ENCODE measurements at places on chromosomes 12 and 14.

DNA sequence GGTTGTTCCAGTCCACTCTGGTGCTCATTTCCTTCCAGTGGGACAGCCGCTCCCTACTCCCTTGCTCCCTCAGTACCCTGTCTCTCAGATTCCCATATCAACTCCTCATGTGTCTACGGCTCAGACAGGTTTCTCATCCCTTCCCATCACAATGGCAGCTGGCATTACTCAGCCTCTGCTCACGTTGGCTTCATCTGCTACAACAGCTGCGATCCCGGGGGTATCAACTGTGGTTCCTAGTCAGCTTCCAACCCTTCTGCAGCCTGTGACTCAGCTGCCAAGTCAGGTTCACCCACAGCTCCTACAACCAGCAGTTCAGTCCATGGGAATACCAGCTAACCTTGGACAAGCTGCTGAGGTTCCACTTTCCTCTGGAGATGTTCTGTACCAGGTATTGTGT is 69.9 kb downstream of the RAD52 start:
- DNase-seq: no peak

- no peak for DNase-seq
Measured at GRCh38 chr14:67493092-67493717, 4.7 kb upstream of the TMEM229B start.

- DNase-seq: no peak
Measured at GRCh38 chr12:106769546-106769945, 4.9 kb upstream of the RIC8B start.

- no peak for DNase-seq
Measured at GRCh38 chr12:93426412-93426805, 15.3 kb downstream of the UBE2N start.

DNA sequence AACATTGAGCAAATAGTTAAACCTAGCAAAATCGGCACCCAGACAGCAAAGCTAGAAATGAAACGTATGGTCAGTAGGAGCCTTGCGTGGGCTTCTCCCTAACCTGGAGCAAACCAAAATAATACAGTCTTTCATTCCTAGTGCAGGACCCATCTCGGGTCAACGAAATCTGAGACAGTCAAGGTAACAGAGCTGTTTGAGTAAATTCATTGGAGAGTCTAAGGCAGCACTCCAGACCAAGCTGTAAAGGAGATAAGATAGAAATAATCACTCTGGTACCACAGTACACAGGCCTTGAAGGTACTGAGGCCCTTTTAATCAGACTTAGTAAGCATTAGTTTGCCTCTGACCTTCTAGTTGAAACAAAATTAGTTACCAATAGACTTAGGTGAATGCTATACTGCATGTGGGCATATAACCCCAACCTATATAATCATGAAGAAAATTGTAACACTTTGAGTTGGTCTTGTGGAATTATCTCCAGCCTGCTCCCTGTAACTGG is 54.4 kb upstream of the BICD1 start:
- DNase-seq: no peak

DNA sequence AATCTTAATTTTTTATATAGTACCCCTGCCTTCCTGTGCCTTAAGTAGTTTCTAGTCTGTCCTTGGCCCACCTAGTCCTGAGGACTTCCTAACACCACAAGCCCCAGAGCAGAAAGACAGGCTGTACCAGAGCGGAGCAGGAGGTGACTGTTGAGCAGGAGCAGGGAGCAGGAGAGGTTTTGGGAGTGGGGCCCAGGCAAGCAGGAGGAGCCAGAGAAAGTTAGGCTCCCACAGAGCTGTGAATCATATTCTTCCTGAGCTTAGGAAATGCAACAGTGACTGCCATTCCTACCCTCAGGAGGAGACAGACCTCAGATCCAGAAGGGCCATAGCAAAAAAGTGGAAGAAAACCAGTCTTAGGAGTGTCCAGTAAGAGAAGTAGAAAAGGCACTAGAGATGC is 28.3 kb upstream of the COL2A1 start:
- DNase-seq: no peak

- DNase-seq: no peak
Measured at GRCh38 chr12:114412825-114413749, 7.1 kb upstream of the TBX5 start.

Data from head of caudate nucleus (tissue), 42 donors.